ENCODE measurements at places on chromosomes 4 and X.

DNA sequence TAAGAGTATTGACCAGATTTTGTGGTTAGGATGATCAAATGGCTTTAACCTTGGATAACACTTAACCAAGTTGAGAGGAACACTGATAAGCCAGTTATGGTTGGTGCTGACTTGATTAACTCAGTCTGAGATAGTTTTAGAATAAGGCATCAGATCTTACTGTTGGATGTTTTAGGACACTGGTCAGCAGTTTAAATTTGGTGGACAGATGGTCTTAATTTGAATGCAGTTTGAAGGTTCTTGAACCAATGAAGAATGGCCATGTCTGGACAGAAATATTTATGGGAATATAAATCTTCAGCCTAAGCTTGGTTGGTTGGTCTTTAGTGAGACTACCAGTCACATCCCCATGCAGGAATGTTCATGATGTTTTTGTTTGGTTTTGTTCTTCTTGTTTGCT is 2.6 kb upstream of the GIMD1 start:
- DNase-seq: no peak

GRCh38 chr4:152785639-152786615 is 6.2 kb downstream of the ARFIP1 start:
- no peak for DNase-seq

GRCh38 chr4:140152013-140152703 is 1.8 kb downstream of the MAML3 start:
- DNase-seq: no peak

- DNase-seq: no peak
These were observed 400.7 kb downstream of the DCAF12L2 start for GRCh38 chrX:125765347-125765746.

GRCh38 chr4:150943818-150944217 is 71.3 kb downstream of the LRBA start:
- DNase-seq: no peak

- no peak for DNase-seq
These were observed 126.0 kb upstream of the WDFY3 start for GRCh38 chr4:85092536-85092935.

- DNase-seq: no peak
These were observed 41.0 kb downstream of the UGT2B28 start for GRCh38 chr4:69321153-69321729.

Data from kidney epithelial cell (primary cell).